Heart right ventricle (tissue), 16 donors: ENCODE measurements at places on chromosomes 13 and 19.

- DNase-seq: no peak
Observed at GRCh38 chr13:35140831-35141230, 198.8 kb downstream of the NBEA start.

- DNase-seq: no peak
Observed at GRCh38 chr13:90551253-90551652, 796.2 kb upstream of the MIR17HG start.

GRCh38 chr13:97497400-97497799 lies 63.4 kb downstream of the RAP2A start:
- no peak for DNase-seq

GRCh38 chr13:94309997-94310855 lies 169.3 kb downstream of the DCT start:
- no peak for DNase-seq

DNA sequence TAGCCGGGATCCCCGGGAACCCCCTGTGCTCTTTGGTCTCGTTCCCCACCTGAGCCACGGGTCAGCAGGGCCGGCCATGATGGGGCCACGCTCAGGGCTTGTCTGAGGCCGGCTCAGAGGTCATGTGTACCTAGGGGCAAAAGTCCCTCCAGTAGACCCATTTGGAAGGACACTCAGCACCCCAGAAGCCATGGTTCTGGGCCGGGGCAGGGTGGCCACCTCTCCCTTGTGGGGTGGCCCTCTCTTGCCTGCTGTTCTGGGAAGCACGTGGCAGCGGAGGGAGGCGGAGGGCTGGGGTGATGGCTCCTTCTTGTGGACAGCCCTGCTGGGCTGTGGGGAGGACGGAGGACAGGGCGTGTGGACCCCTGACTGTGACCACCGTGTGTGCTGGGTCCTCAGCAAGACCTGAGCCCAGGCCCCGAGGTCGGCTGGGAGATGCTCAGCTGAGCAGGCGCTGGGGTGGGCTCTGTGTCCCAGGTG lies 6.4 kb upstream of the PEAK3 start:
- DNase-seq: no peak

DNA sequence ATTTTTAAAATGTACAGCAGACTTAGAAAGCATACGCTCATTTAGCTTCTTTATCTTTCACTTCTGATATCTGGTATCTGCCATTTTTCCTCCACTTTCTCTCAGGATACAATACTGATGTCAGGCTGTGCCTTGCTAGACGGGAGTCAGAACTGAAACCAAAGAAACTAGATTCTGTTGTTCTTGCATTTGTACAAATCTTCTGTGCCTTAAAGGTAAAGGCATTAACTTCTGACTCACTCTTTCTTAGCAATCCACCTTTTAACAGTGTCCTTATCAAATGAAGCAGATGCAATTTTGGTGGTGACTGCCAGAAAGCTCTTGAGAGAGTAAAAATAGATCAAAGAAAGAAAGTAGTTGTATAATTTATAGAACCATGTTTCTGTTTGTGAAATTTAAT lies 370.4 kb downstream of the PCDH20 start:
- no peak for DNase-seq

GRCh38 chr19:38115271-38115802 lies 108.7 kb downstream of the DPF1 start:
- no peak for DNase-seq

DNA sequence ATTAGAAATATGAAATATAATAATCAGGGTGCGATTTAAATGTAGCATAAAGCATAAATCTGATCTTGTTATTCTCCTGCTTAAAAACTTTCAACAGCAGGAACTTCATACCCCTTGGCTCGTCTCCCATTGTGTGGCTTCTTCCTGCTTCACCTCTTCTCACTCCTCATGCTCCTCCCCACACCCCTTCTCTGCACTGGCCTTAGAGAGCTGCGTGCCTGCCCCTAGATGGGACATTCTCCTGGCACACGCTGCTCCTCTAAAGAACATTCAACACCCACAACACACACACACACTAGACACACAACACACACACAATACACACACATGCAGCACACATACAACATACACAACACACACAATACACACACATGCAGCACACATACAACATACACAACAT lies 104.6 kb upstream of the RAP2A start:
- DNase-seq: no peak

GRCh38 chr13:46905249-46905648 lies 8.4 kb upstream of the HTR2A start:
- DNase-seq: no peak

GRCh38 chr13:23629566-23630272 lies 59.5 kb downstream of the TNFRSF19 start:
- no peak for DNase-seq

DNA sequence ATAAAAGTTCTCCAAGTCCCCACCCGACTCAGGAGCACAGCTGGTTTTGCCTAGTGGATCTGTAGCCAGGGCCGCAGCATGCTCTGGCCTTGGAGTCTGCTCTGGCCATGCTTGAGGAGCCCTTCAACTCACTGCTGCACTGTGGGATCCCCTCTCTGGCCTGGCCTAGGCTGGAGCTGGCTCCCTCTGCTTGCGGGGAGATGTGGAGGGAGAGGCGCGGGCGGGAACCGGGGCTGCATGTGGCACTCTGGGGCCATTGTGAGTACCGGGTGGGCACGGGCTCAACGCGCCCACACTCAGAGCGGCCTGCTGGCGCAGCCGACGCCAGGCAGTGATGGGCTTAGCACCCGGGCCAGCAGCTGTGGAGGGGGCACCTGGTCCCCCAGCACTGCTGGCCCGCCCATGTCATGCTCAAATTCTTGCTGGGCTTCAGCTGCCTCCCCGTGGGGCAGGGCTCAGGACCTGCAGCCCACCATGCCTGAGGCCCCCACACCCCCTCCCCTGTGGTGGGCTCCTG lies 57.0 kb upstream of the ATP12A start:
- no peak for DNase-seq

DNA sequence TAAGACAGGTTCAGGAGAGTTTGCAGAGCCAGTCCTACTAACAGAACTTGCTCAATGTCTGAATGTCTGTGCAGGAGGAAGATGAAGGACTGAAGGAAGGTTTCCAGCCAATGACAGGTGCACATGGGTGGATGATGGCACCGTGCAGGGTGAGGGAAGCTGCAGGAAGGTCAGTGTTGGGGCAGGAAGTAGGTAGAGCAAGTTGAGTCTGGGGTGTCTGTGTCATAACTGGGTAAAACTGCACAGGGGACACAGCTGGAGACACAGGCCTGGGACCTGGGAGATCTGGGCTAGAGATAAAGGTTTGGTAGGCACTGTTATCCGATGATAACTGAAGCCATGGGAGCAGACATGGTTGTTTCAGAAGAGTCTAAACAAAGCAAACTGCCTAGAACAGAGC lies 116.9 kb downstream of the USP12 start:
- DNase-seq: no peak
